GDM1 (cell line): ENCODE measurements at places on chromosomes 2 and 18.
A peak's percentile ranks its signal among the peaks of the same experiment; 100 is the strongest.

DNA sequence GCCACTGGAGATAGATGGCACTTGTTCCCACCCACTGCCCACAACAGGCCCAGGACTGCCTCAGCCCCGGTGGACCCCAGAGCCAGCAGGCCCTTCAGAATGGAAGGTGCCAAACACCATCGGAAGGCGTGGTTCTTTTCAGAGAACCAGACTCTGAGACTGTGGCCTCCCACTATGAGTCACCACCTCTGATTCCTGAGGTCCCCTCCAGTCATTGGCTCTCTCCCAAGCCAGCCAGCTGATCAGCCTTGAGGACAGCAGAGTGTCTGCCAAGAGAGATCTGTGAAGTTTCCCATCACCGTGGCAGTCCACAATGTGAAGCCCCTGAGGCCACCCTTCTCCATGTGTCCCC, 10.4 kb upstream of the MAP3K2 start:
- peak; percentile 61 for DNase-seq

DNA sequence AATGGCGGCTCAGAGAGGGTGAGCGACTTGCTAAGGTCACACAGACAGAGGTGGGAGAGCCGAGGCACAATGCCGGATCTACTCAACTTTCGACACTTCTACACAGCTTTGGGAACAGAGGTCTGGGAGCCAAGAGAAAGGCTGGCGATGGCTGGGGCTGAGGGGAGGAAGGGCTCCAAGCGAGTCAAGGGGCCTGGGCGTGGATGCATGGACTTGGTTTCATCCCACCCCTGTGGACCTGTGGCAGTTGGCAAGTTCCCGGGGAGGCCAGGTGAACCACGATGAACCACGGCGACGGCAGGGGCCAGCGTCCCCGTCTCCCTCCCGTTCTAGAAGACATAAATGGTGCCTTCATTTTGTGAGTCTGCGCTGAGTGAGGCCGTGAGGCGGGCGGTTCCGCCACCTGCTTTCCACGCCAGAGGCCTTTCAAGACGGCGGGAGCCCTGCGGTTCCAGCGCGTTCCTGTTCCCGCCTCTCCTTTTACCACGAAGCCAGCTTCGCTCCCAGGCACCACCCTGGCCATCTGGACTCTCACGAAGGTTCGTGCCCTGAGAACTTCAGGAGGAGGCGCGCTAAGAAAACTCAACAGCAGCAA, 46.7 kb downstream of the EDAR start:
- DNase-seq, result no peak

DNA sequence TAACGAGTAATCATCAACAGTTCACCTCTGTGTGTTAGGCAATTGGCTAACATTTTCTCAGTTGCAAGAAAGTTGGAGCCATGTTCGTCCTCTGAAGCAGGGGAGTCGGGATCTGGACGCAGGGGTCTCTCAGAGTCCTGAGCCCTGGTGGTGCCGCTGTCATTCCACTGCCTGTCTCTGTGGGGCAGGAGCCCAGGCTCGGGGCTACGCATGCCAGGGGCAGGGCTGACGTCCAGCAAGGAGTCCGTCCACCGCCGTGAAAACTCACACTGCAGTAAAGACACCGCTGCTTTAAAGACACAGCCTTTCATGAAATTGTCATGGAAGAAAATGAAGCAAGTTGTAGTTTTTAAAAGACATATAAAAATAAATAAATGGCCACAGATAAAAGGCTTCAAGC, 571.1 kb upstream of the SOX11 start:
- no peak for DNase-seq

- DNase-seq, result no peak
Observed at GRCh38 chr2:236600158-236600557, 30.5 kb downstream of the ACKR3 start.

GRCh38 chr2:194549387-194549786, 1107.6 kb upstream of the SLC39A10 start:
- no peak for DNase-seq

GRCh38 chr2:166106431-166107015, 21.3 kb downstream of the SCN1A start:
- no peak for DNase-seq

- DNase-seq, result no peak
Observed at GRCh38 chr2:114442510-114442909, at the start of gene DPP10. Gene DPP10, plus strand, starts transcription at chr2:114442641.

- no peak for DNase-seq
Observed at GRCh38 chr18:55360061-55360460, 227.9 kb downstream of the TCF4 start.

DNA sequence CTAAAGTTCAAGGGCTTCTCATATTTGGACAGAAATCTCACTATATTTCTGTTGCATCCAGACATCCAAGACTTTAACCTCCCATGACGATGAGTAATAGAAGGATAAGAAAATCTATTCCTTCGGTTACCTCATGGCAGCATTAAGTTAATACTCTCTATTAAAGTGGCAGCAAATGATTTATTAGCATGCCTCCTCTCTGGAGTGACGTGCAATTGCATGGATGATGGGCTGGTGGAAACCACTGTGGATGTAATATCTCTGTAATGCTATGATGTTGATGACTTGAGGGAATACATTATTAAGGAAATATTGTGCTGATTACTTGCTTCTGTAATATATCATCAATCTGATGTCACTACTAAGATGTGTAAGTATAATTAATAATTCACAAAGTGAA, 336.8 kb downstream of the DSEL start:
- DNase-seq, result no peak

DNA sequence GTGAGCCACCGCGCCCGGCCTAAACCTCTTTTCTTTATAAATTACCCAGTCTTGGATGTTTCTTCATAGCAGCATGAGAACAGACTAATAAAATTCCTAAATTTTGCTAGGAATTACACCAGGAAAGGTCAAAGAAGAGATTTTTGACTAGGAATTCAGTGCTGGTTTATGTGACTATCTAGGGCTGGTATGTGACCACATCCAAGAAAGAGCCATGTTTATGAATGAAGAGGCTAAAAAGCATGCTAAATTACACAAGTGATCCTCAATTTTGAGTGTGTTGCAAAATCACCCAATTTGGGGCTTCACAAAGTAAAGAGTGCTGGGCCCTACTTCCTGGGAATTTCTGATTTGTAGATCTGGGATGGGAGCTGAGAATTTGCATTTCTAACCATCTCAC, 123.6 kb downstream of the CSRNP3 start:
- no peak for DNase-seq

GRCh38 chr2:11109002-11109401, 46.3 kb upstream of the SLC66A3 start:
- no peak for DNase-seq

DNA sequence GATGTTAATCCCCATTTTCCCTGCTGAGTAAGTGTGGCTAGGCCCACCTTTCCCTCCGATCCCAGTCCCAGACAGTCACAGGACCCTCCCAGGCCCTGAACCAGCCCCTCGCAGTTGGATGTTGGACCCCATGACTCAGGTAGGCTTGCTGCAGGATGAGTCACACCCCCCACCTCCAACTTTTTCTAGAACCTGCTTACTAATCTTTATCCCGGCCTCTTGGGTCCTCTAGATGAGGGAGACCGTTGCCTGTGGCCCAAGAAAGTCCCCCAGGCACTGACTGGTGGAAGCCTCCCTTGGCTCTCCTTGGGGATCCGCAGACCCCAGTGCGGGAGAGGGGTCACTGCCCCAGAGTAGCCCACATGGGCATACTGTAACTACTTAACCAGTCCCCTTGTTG, 98.5 kb downstream of the SMAD7 start:
- DNase-seq, result no peak

DNA sequence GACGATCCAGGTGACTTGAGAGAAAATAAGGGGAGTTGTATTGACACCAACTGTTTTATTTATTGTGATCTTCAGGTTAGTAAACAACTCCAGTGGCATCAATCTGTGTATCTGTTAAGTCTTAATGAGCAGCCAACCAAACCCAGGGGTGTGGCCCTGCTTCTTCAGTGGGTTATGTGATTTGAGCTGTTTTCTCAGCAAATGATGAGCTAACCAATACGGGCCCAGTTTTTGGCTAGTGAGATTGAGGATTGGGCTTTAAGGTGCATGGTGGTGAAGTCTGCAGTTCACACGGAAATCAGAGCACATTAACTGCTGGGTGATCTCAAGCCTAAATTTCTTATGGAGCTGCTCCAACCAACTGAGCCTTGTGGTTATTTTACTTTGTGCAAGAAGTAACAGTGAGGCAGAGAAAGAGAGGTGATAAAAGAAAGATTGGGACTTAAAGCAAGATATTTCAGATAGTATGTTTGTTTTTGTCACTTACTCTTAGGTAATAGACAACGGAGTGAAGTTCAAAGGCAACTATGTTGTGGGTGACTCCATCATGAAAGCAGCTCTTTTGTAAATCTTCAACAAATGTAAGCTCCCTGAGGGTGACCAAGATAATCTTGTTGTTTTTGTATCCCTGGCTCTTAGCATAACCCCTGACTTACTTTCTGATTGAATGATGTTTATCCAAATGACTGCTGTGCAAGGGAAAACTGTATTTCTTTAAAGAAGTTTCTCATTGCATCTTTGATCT, 2.4 kb downstream of the MTCL1 start:
- DNase-seq, result no peak

- DNase-seq, result no peak
Observed at GRCh38 chr2:99524056-99524455, 34.2 kb upstream of the REV1 start.

GRCh38 chr18:35729991-35730668, 148.6 kb downstream of the GALNT1 start:
- DNase-seq, result no peak

DNA sequence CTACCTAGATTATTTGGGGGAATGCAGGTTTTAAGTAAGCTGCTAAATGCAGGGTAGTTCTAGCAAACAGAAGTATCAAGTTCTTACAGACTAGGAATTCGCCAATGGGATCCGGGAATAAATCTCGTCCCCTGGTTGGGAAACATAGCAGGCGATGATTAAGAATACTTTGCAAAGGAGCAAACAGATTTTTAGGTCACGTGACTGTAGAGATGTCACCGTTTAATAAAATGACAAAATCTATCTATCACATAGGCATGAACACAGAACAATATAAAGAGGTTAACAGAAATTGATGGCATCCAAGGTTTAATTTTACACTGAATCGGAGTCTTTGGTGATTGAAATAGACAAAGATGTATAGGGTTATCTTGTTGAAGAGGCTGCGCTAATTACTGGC, 664.1 kb downstream of the BCL11A start:
- DNase-seq, result no peak

DNA sequence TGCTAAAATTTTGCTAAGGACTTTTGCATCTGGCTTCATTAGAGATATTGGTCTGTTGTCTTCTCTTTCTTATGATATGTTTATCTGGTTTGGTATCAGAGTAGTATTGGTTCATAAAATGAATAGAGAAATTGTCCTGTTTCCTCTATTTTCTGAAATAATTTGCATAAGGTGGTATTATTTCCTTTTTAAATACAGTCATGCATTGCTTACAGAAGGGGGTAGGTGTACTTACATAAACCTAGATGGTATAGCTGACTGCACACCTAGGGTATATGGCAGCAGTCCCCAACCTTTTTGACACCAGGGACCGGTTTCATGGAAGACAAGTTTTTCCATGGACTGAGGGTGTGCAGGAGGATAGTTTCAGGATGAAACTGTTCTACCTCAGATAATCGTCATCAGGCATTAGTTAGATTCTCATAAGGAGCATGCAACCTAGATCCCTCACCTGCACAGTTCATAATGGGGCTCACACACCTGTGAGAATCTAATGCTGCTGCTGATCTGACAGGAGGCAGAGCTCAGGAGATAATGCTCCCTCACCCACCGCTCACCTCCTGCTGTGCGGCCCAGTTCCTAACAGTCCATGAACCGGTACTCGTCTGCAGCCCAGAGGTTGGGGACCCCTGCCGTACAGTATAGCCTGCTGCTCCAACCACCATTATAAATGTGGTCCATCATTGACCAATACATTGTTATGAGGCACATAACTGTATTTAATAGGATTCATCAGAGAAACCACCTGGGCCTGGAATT, 189.2 kb downstream of the FAM210A start:
- DNase-seq, result no peak

DNA sequence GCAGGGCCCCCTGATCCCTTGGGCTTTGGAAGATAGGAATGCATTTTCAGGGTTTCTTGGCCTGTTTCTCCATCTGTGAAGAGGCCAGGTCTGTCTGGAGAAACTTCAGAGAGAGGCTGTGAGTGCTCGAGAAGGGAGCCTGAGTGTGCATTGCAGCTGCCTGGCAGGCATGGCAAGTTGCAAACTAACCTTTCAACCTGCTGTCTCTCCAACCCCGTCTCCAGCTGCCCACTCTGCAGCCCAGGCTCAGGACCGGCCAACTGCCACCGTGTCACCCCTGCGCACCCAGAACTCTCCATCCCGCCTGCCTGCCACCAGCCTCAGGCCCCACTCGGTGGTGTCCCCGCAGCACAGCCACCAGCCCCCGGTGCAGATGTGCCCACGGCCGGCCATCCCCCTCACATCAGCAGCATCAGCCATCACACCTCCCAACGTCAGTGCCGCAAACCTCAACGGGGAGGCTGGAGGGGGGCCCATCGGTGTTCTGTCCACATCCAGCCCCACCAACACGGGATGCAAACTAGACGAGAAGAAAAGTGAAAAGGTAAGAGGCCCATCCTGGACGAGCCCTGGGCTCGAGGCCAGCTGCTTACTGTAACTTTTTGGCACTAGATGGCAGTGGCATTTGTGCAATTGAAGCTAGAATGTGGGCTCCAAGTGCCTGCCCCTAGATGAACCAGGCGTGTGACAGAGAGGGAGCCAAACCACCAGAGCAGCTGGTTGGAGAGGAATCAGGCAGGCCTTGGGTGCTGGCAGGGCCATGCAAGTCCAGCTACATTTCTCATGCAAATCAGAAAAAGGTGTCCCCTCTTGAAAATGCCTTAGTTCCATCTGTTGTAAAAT, 164.6 kb downstream of the SEPTIN10 start:
- no peak for DNase-seq

GRCh38 chr2:45869165-45869501, 217.7 kb downstream of the PRKCE start:
- DNase-seq, result no peak

GRCh38 chr2:48714245-48714644, 41.3 kb downstream of the LHCGR start:
- DNase-seq, result no peak

- DNase-seq, result no peak
Observed at GRCh38 chr2:237980751-237981150, 13.9 kb downstream of the UBE2F start.

DNA sequence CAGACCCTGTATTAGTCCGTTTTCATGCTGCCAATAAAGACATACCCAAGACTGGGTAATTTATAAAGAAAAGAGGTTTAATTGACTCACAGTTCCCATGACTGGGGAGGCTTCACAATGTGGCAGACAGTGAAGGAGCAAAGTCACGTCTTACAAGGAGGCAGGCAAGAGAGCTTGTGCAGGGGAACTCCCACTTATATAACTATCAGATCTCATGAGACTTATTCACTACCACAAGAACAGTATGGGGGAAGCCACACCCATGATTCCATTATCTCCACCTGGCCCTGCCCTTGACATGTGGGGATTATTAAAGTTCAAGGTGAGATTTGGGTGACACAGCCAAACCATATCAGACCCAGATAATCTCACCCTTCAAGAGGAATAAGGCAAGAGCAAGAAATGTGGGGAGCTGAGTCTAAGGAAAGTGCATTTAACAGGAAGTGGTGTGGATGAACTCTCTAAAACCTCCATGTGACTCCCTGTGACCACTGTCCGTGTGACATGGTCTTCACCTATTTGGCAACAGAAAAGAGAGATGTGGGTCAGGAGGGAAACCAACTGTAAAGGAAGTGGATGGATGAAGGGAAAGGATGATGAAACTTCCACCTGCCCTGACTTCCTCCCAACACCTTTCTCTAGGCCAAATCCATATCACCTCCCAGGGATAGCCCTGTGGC, 110.6 kb downstream of the ATL2 start:
- no peak for DNase-seq
